ENCODE measurements at places on chromosomes 7 and 10.

DNA sequence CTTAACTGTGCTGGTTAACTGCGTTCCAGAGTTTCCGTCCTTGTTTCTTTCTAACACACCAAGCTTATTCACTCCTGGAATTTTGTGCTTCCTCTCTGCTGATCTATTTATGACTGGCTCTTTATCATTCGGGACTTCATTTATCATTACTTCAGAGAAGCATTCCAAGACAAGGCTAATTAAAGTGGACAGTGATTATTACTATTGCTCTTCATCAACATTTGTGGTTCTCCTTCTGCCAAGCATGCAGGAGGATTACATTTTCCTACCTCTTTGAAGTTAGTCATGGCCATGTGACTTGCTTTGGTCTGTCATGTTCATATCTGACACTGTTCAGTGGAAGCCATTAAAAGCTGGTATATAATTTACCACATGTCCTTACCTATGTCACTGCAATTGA is 172.4 kb upstream of the AGR3 start:
- DNase-seq: no peak

DNA sequence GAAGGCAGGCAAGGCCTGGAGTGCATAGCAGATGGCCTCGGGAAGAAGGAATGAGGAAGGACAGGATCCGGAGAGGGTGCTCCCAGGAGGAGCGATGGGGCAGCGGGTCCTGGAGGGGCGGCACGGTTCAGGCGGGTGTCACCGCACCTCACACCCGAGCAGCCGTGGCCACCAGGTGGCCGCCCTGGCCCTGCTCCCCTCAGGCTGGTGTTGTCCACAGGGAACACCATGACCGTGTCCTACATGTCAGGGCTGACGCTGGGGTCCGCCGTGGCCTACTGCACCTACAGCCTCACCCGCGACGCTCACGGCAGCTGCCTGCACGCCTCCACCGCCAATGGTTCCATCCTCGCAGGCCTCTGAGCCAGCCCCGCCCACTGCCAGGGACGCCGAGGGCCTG is 19.8 kb downstream of the SLC29A4 start:
- DNase-seq: no peak

GRCh38 chr10:10294881-10295529 is 722.7 kb upstream of the CELF2 start:
- no peak for DNase-seq

GRCh38 chr10:46282842-46283574 is 3.8 kb upstream of the ANTXRL start:
- DNase-seq: peak; percentile 66

GRCh38 chr7:107014387-107015023 is 30.0 kb upstream of the PRKAR2B start:
- no peak for DNase-seq

DNA sequence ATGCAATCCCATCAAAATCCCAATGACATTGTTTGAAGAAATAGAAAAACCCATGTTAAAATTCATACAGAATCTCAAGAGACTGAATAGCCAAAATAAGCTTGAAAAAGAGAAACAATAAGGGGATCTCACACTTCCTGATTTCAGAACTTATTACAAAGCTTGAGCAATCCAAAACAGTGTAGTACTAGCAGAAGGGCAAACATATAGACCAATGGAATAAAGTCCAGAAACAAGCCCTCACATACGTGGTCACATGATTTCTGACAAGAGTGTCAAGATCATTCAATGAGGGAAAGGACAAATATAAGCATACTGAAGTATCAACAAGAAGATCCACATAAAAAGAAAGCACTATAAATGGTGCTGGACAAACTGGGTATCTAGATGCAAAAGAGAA is 31.9 kb downstream of the MICU1 start:
- DNase-seq: no peak

- DNase-seq: no peak
Observed at GRCh38 chr10:77925410-77925794, 1.2 kb downstream of the DLG5 start.

GRCh38 chr10:86254526-86255174 is 111.9 kb downstream of the GRID1 start:
- no peak for DNase-seq

DNA sequence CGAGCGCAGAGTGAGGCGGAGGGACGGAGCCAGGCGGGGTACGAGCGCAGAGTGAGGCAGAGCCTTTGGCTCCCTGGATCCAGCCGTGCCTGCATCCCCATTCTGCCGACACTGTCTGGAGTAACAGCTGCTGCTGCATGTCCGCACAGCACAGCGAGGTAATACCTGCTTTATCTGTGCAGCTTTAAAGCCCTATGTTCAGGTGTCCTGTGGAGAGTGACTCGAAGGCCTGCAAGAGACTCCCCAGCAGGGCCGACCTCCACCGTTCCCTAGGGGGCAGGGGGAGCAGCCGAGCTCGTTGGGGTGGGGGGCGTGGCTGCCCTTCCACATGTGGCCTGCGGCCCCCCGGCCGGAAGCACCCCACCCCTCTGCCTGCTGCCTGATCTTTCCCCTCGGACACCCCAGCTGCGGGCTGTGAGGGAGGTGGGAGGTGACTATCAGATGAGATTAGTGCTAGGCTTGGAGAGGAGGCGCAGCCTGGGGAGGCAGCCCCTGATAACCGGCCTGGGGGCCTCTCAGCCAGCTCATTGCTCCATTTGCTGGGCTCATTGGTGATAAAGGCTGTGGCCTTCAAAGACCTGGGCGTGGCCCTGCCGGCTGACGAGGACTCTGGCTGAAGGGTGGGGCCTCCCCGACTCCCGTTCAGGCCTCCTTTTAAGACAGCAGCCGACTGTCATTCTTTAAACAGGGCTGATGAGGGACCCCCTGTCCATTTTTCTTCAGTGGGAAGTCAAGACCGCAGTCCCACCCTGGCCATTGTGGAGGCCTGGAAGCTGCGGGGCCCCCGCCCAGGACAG is 8.0 kb downstream of the VENTX start:
- DNase-seq: no peak

- no peak for DNase-seq
Observed at GRCh38 chr7:1100834-1101562, 13.1 kb downstream of the GPER1 start.

DNA sequence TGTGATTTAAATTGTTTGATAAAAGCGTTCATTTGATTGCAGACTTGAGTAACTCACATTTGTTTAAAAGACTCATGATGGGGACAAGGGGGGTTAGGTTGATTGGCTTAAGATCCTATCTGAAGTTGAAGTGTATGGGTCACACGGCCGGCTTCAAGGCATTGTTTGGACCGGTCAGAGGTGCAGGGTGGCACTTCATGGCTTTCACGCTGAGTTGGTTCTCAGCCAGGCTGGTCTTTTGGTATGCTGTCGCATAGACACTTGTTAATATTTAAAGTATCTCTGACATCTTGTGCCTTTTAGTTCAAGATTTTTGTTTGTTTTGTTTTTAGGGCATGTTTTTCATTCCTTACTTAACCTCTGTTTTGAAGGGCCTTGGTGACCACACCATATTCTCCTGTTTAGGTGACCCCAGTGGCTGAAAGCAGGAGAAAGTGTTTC is 58.1 kb downstream of the CCNY start:
- DNase-seq: no peak

DNA sequence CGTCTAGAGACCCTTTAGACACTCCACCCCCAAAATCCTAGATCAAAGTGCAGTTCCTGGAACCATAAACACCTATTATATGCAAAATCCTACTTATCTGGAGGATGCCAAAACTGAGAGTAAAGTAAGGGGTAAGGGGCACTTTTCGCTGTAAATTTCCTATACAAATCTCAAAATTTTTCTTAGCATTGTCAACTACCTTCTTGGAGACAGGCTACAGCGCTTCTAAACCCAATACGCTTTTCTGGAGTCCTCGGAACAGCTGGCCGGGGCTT is 10.4 kb downstream of the TWIST1 start:
- DNase-seq: no peak

- no peak for DNase-seq
Observed at GRCh38 chr7:34059136-34059828, 153.9 kb downstream of the BMPER start.

DNA sequence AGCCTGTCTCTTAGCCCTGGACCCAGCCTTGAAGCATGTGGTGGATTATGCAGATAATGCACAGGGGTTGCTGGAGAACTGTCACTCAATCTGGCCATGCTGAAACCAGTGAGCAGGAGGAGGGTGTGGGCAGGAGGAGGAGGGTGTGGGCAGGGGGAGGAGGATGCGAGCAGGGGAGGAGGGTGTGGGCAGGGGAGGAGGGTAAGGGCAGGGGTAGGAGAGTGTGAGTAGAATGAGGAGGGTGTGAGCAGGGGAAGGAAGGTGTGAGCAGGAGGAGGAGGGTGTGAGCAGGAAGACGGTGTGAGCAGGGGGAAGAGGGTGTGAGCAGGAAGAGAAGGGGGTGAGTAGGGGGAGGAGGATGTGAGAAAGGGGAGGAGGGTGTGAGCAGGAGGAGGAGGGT is 18.8 kb downstream of the CAMK2B start:
- DNase-seq: no peak

- DNase-seq: no peak
Observed at GRCh38 chr7:7884855-7885254, 83.7 kb upstream of the GLCCI1 start.

- DNase-seq: no peak
Observed at GRCh38 chr10:909831-910230, 21.7 kb downstream of the LARP4B start.

DNA sequence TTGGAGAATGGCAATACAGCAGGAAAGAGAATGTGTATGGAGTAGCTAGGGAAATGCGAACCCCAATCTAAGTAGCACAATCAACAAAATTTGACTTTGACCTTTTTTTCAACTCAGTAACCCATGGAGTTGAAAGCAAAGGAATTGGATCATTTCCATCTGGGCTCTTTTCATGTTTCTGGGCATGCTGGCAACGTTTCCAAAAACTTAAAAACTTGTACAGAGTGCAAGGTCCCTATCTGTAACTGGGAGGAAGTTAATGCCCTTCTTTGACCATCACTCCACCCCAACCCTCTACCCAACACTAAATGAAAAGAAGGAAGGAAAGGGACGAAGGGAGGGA is 1.3 kb upstream of the HIBADH start:
- no peak for DNase-seq

GRCh38 chr7:21429786-21430574 is 2.1 kb downstream of the SP4 start:
- DNase-seq: no peak

DNA sequence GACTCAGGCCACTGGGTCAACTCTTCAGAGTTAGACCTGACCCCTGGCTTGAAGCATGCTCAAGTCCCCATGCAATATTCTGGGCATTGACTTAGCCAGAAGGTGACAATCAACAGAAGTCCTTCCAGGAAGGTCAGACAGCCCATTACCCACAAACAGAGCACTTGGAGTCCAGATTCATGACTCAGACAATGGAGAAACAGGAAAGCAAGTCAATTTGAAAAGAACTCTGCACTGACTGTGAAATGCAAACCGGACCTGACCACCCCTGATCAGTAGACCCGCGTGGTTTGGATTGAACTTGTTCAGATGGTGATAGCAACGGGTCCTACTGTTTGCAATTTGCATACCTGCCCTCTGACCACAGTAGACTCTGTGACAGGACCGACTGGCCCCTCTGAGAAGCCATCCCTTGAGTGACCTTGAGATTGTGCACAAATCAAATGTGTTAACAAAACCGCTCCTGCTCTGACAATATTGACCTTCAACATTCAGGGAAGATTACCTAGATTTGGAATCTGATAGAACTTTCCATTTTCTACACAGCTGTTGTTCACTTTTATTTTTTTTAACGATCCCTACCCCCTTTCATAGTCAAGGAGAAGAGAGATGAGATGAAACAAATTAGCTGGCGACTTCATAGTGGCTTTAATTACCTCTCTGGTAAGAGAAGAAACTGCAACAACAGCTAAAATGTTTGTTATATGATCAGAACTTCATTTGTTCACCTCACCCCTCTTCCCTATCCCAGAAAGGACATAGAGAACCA is 138.7 kb downstream of the NRP1 start:
- DNase-seq: no peak

- no peak for DNase-seq
Observed at GRCh38 chr10:61965703-61966395, 64.3 kb downstream of the ARID5B start.

GRCh38 chr10:129365767-129366402 is 101.2 kb upstream of the MGMT start:
- no peak for DNase-seq
